ENCODE measurements at places on chromosomes 3 and 15.

GRCh38 chr3:49410066-49410845 is 1.5 kb downstream of the RHOA start:
- no peak for DNase-seq

DNA sequence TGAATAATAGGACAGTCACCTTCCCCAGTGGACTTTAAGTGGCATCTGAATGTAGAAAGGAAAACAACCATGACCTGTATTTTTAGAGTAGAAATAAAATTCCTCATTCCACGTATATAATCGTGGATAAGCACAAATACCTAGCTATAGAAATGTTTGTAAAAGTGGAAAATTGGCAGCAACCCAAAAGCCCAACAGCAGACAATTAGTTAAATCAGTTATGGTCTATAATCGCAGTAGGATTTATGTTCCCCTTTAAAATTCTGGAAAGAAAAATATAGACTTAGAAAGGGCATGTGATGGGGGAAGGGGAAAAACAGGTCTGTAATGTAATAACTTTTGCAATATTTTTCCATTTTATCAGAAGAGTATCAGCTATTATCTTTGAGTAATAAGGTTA is 241.9 kb upstream of the ST8SIA2 start:
- DNase-seq: no peak

DNA sequence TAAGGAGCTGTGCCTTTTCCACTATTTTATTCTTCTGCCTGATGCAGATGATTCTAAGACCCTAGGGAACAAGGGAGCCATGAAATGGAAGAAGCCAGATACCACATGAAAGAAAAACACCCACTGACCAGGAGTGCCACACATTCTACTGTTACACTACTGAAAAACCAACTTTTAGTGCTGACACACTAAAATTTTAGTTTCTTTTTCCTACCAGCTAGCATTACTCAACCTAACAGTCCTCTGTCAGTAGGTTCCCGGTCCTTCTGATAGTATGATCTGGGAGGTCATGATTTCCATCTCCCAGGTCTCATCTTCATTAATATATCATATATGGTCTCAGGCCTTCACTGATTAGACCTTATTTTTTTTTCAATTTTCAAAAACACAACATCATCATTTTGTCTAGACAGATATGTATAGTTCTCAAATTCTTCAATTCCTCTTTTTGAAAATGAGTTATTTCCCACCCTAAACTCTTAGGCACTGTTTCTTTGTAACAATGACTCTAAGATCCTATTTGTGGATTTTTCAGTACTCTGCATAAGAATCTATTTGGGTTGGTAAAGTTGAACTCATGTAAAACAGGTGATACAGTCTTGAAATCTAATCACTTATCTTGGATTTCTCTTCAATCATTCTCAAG is 321.8 kb downstream of the CTNNB1 start:
- DNase-seq: no peak

GRCh38 chr3:12896063-12896985 is 55.0 kb upstream of the RPL32 start:
- no peak for DNase-seq

DNA sequence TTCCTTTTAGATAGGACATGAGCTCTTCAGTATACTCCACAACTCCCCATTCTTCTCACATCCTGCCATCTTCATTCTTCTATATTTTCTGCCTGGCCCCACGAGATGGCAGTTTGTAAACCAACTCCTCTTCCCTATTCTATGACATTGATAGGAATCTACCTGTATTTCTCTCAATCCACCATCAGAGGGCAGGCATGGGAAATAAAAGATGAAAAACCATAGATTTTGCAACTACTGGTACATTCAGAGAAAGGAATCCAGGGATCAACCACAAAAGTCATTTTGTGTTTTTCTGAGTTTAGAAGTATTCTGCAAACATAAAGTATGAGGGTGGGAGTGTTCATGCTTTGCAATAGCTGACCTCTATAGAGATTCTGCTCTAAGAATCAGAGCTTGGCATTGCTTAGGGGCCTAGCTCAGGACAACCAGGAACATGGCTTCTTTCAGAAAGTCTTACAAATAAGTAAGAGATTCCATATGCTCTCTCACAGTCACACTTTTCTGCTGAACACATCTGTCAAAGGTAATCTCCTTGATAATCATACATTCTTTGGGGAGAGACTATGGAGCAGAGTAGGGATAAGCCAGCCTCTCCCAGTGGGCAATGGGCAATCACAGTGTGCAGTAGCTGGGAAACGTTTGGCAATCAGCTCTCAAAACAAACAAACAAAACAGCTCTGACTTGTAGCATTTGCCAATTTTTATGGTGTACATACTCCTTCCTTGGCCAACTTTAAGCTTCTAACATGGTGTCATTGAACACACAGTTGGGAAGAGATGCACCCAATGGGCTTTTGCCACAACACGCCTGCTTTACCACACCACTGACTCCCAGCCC is 43.1 kb upstream of the SLC25A36 start:
- peak; percentile 32 for DNase-seq

GRCh38 chr3:156036258-156037053 is 83.9 kb upstream of the KCNAB1 start:
- no peak for DNase-seq

GRCh38 chr3:76474632-76475031 is 565.3 kb upstream of the ROBO2 start:
- DNase-seq: no peak

DNA sequence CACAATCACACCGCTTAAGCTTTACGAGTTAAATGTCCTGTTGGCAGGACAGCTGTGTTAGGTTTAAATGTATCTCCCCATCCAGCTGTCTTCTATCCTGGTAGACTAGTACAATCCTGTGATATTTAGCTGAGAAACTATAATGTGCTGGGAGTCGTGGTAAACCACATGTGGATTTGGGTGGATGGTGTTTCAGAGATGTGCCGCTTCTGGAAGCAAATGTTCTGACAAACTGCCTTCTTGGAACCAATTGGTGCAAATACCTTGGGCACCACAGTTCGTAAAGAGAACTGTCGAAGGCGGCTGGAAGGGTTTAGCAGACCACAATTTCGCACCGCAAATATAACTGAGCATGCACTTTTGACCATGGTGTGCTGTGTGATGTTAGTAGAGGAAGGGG is 15.0 kb downstream of the SCG5 start:
- no peak for DNase-seq

DNA sequence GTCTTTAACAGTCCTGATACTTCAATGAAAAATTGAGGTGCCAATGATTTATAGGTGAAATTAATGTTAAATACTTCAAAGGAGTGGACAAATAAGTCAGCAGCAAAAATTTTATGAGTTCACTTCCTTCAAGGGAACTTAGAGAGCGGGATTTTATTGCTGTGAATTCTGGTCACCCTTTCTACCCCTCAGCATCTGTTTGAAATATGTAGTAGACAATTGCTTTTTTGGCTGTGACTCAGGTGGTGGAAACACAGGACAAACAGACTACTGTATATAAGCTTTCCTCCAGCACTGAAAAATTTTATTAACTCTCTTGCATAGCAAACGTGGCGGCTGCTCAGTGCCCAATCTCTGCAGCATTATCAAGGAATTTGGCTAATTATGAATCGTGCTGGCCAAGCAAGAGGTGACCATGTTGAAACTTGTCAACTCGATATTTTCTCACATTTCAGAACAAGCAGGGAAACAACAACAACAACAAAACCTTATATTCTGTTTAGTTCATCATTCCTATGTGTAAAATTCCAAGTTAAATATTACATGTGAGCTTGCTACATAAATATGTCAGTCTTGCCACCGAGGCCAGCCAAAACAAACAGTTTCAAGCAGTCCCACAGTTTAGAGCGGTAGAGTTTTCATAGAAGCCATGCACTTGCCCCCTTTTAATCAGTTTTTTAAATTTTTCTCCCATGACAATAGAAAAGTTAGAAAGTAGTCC is 420.2 kb downstream of the FOXP1 start:
- no peak for DNase-seq

DNA sequence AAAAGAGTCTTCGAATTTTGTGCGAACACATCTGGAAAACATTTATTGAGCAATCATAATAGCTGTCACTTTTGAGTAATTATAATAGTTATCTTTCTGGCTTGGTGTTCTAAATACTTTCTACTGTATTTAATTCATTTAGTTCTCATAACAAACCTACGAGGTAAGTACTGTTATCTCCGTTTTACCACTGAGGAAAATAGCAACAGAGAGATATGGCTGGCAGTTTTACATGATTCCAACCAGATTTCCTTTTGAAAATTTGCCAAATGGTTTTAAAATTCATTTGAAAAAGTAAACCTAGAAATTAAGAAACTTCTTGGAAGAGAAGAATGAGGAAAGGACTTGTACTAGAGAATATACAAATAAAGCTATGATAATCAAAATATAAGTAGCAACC is 37.3 kb upstream of the MGA start:
- DNase-seq: no peak

DNA sequence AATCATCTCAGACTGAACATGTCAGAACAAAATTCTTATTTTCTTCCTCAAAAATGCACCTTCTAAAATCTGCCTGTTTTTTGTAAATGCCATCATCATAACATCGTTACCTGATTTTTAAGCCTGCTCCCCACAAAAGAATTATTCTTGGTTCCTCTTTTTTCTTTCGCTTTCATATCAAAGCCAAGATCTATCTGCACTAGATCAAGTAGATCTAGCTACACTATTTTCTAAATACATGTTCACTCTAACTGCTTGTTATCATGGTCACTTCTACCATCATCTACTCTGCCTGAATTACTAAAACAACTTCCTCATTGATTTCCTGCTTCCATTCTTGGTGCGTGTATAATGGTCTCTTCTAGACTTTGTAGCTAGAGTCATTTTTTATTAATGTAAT is 217.7 kb downstream of the ARPP21 start:
- no peak for DNase-seq

DNA sequence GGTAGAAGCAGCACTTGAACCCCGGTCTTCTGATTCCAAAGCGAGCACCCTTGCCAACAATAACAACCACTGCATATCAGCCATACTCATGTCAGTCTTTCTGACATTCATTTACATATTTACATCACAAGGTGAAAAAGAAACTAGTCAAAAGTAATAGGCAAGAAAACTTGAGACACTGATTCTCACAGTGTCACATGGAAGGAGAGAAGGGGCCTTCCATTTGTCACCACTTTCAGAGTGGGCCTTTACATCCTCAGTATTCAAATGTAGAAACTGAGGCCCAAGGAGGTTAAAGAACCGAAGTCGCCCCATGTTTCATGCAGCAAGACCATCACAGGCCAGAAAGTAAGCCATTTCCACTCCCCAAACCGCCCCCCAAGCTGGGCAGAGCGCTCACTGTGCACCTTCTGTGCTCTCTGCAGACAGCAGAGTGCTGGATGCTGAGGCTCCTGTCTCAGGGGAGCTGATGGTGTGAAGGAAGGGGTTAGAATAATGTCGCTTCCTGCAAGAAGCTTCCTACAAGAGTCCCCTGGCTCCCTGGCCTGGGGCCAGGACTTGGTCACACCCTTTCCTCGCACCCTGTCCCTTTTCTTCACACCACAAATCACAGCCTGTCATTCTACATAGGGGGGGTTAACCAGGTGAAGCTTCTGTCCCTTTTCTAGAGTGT is 260.1 kb downstream of the UACA start:
- no peak for DNase-seq

GRCh38 chr3:30984855-30985749 is 90.6 kb upstream of the GADL1 start:
- DNase-seq: no peak

DNA sequence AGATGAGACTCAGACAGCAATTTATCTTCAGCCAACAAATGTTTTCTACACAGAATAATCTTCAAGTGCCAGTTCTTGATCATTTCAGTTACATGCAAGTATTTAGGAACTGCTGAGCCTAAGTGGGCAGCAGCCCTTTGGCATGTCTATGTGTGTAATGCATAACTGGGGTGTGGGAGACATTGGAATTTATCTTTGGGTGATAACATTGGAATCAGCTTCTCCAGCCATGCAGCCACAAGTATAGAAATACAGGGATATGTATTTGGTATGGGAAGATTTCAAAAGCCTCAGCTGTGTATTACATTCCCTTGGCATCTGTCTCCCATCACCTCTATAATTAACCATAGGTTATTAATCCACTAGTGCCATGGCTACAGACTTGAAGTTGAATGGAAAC is 63.4 kb upstream of the FOXP1 start:
- DNase-seq: no peak

DNA sequence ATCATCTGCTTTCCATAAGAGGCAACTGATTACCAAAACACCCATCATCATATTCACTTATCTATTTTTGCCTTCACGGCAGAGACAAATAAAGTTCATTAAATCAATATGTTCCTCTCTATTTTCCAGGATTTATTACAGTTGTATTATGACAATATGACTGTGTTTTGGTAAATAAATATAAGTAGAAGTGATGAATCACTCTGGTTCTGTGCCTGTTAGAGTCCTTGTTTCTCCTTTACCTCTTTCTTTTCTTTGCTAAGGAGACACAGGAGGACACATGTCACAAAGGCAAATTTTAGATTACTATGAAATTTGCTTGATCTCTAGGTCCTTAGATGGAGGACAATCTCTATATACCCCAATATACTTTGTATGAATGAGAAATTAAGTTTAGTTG is 152.6 kb upstream of the PLSCR5 start:
- no peak for DNase-seq

- DNase-seq: peak; percentile 30
Observed at GRCh38 chr3:58835086-58835485, 168.5 kb upstream of the FAM3D start.

GRCh38 chr3:105359098-105359762 is 7.5 kb upstream of the ALCAM start:
- no peak for DNase-seq

DNA sequence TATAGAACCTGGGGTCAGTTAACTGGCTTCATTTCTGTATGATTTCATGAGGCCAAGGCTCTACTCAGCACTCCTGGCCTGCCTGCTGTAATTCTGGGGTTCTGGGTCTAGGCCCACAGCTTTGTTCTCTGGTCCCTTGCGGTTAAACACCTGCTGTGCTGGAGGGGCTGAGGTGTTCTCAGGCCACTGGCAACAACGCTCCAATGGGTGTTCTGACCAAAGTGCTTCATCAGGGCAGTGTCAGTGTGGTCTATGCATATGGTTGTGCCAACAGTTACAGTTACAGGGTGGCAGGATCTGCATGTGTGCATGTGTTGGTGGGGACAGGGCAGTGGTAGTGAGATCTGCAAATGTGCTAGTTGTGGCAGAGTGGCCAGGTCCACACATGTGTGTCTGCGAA is 64.1 kb upstream of the GMNC start:
- DNase-seq: no peak

DNA sequence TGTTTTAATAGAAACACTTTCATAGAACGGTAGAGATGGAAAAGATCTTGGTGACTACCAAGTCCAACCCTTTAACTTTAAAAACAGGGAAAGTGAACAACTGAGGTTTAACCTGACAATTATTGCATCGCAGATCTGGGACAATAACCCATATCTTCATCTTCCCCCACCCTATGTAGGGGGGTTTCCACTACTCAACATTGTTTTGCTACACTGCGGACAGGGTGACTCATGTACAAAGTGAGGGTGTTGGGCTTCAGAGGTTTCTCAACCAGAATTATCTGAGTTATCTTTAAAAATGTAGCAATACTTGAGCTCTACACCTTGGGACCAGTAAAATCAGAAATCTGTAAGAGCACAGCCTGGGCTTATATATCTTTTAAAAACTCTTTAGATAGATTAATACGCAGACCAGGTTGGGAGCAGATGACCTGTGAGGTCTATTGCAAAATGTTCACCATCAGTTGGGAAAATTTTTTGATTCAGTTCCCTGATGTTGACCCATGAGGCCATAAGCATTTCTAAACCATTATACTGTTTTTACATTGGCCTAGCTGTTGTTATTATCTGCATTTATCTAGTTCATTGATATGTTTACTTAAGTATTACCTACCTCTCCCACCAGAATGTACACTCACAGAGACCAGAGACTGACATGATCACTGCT is 103.6 kb upstream of the ICE2 start:
- no peak for DNase-seq

- DNase-seq: no peak
Observed at GRCh38 chr15:95975212-95975611, 355.3 kb upstream of the NR2F2 start.
